ENCODE measurements at places on chromosomes 3 and 15.

DNA sequence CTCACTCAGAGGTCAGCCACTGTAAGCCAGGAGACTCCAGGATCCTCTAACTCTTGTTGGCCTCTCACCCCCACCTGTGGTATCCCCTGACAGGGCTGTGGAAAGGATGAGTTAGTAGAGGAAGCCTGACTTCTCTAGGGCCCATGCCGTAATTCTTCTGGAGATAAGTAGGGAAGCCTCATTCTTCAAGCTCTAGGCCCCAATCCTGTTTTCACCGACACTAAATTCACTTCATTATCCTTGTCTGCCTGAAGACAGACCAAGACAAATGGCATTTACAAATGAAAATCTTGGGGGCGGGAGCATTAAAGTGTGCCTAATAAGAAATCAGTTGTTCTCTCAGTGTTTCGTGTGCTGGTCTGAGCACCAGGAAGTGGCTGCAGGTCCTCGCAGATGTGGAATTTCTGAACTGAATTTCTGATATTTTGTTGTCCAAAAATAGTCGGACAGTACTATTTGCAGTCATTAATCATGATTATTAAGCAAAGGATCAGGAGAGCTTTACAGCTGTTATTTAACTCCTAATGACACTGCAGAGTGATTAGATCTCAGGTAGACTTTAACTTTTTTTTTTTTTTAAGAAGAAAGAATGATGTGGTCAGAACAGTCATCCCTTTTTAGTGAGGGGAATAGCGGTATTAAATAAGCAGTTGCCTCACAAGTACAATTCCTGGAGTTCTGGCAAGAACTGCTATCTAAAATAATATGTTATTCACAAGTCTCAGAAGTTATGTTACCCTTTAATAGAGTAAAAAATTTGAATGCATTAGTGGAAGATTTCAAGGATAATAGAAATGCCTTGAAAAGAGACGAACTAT, 58.4 kb downstream of the RBMS3 start:
- DNase-seq: no peak

DNA sequence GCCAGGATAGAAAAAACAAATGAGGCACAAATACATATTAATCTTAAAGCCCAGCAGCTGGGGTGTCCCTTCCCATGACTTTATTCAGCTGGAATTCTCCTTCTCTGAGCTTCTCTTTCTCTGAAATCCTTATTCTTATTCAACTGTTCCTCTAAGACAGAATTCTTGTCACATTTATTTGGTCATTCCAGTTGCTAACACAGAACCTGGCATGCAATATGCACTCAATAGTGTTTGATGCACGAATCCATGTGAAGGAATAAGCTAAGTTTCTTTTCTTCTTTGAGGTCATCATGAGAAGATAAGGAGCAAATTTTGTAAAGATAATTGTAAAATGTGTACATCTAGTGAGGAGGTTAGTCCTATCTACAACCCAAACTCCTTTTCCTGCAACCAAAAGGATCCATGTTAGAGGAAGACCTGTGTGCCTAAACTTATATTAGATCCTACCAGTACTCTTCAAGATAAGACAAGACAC, 154.2 kb upstream of the KCNMB2 start:
- no peak for DNase-seq

GRCh38 chr3:139607257-139608107, 67.9 kb upstream of the RBP1 start:
- no peak for DNase-seq

GRCh38 chr3:14123308-14124222, 1.1 kb downstream of the CHCHD4 start:
- DNase-seq: no peak

DNA sequence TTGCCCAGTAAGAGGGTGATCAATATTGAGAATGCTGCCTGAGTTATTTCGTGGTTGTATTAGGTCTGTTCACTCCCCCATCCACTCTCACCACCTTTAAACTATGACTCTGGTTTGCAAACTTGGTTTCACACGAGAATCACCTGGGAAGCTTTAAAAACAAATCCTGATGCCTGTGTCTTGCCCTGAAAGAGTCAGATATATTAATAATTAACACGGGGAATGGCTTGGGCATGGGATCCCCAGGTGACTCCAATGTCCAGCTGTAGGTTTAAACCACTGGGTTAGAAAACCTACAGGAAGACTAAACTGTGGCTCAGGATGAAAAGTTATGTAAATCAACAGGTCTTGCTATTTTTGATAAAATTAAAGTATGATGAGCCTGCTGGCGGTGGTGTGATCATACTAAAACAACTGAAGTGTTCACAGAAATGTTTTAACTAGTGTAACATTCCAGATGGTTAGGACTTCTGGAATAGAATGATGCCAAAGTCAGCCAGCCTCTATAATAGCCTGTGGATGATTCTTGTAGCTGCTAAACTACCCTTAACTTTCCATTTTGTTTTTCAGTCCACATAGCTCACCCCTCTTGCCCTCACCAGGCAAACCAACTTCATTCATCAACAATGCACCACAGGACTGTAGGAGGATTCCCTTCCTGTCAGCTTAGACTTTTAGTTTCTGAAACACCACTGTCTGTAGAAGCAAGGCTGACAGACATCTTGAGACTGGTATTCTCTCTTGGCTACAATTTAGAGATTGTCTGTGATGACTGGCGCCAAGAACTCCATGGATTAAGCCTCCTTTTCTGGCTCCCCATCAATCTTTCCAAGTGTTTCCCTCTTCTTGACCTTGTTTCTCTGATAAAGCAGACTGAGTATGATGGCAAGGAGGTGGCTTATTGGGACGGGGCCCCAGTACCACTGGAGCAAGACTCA, 119.1 kb upstream of the ADAMTS9 start:
- DNase-seq: no peak

GRCh38 chr3:127371334-127371733, 83.5 kb upstream of the PRR20G start:
- DNase-seq: no peak

GRCh38 chr3:134075846-134076245, 46.1 kb upstream of the SLCO2A1 start:
- no peak for DNase-seq

DNA sequence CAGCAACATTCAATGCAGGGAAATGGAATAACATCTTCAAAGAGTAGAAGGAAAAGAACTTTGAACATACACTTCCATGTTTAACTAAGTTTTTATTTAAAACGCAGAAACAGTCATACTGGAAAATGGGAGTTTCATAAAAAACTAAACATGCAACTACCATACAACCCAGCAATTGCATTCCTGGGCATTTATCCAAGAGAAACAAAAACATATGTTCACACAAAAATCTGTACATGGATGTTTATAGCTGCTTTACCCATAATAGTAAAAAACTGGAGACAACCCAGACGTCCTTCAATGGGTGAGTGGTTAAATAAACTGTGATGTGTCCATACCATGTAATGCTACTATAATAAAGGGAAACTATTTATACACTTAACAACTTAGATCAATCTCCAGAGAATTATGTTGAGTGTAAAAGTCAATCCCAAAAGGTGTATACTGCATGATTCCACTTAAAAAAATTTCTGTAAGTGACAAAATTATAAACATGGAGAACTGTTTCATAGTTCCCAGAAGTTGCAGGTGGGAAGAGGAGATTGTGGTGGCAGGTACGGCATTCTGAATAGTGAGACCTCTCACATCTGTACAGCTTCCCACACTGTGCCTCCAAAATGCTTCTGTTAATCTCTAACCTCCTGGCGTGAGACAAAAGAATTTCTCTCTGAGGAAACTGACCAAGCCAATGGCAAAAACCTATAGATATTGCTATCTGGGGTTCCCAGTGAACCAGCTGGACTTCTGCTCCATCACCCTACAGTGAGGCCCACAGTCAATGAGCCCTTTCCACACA, 23.1 kb downstream of the ISG20 start:
- DNase-seq: no peak

GRCh38 chr3:106276151-106276550, 407.3 kb upstream of the CBLB start:
- no peak for DNase-seq

- no peak for DNase-seq
Measured at GRCh38 chr15:69603369-69604071, 150.9 kb downstream of the RPLP1 start.

DNA sequence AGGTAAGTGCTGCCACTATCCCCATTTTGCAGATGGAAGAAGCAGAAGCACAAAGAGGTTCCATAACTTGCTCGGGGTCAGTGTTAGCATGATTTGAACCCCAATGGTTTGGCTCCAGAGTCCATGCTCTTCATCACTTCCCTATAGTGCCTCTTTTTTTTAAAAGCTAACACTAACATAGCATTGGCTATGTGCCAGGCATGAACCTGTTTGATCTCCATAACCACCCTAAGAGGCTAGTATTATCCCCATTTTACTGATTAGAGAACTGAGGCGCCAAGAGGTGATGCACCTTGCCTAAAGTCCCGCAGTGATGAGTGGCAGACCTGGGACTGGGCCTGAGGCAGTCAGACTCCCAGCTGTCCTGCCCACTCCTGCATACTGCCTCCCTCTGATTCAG, 7.3 kb downstream of the LINGO1 start:
- DNase-seq: no peak

GRCh38 chr15:96329403-96329981, 1.0 kb upstream of the NR2F2 start:
- DNase-seq: no peak

DNA sequence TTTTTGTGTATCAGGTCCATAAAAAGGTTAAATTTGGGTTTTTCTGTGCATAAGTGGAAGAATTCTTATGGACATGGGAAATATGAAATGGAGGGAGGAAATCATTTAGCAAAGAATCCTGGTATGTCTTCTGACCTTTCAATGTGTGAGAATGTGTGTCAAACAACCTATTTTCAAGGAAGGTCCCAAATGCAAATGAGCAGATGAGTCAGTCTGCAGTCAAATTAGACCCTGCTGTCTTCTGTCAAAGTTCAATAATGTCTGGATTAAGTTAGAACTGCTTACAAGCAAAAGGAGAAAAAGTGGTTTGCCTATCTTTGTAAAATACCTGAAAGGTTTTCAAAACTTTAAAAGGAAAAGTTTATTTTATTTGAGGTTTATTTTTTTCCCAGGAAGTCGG, 15.3 kb downstream of the FBN1 start:
- DNase-seq: no peak

GRCh38 chr15:68272721-68273271, 4.7 kb upstream of the FEM1B start:
- DNase-seq: no peak

GRCh38 chr3:132654190-132654589, 5.4 kb downstream of the ACAD11 start:
- DNase-seq: no peak

DNA sequence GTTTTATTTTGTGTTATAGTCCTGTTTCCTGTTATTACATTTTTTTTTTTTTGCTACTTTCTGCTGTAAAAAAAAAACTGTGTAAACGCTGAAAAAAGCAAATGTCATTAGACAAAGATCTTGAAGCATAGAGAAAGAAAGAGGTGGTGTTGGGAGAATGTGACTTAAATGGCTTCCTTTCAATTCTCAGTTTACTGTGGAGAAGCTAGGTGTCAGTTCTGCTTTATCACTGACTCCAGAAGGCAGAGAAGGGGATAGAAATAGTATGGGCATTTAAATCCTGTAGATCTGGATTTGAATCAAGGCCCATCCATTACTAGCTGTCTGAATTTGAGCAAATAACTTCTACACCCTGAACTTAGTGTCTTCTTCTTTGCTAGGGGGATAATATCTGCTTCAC, 23.0 kb downstream of the PPM1L start:
- DNase-seq: no peak

- DNase-seq: no peak
Measured at GRCh38 chr3:105094588-105094987, 272.1 kb upstream of the ALCAM start.

DNA sequence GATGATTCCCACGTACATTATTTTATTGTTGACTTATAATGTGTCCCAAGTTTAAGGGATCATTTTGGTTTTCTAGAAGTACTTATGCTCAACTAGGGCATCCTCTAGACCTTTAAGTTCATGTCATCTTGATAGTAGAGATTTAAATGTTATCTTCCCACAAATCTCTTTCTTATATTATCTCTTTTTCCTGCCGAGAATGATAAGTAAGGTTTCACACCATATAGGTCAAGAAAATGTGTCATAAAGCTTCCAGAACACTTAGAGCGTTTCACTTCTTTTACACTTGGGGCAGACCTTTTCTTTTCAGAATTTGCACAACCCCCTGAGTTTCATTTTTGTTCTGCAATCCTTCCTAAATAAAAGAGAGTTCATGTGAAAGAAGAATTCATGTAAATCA, 142.0 kb upstream of the CBLB start:
- DNase-seq: no peak
